Stimulated activated effector memory CD8-positive, alpha-beta T cell treated with anti-CD3 and anti-CD28 coated beads, Interleukin-12 subunit alpha, Interleukin-12 subunit beta, amount 100 ng/mL, for 72 hours (primary cell): ENCODE measurements at places on chromosomes 1 and 21.

DNA sequence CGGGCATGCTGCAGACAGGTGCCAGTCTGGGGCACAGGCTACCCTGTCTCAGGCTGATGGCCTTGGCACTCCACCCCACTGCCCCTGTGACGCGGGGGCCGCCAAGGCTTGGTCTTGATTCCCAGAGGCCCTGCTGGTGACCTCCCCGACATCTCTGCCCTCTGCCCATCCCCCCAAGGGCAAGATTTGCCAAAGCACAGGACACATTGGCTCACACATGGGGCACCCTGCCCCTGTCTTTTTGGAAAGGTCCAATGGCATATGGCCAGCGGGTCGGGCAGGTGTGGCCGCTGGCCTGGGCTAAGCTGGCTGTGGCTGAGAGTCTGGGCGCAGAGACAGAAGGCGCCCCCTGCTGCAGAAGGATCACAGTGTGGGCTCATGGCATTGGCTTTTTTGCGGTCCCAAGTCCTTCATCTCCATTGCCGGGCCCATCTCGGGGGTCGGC, 4.6 kb downstream of the MIB2 start:
- no peak for DNase-seq

- no peak for DNase-seq
Measured at GRCh38 chr21:46144464-46145070, 10.8 kb downstream of the FTCD start.

DNA sequence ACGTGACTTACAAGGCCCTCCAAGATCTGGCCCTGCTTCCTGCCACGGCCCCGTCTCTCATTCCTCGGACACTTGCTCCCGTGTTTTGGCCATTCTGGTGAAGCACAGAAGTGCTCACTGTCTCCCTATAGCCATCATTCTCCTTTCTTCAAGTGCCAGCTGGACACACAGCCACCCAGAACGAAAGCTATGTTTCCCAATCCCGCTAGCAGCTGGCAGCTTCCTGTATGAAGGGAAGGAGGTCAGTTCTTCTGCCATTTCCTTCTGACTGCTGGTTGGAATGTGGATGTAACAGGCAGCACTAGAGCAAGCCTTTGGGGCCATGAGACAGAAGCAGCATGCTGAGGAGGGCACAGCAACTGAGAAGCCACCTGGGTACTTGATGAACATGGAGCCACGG, 82.8 kb downstream of the TGFBR3 start:
- DNase-seq = no peak

DNA sequence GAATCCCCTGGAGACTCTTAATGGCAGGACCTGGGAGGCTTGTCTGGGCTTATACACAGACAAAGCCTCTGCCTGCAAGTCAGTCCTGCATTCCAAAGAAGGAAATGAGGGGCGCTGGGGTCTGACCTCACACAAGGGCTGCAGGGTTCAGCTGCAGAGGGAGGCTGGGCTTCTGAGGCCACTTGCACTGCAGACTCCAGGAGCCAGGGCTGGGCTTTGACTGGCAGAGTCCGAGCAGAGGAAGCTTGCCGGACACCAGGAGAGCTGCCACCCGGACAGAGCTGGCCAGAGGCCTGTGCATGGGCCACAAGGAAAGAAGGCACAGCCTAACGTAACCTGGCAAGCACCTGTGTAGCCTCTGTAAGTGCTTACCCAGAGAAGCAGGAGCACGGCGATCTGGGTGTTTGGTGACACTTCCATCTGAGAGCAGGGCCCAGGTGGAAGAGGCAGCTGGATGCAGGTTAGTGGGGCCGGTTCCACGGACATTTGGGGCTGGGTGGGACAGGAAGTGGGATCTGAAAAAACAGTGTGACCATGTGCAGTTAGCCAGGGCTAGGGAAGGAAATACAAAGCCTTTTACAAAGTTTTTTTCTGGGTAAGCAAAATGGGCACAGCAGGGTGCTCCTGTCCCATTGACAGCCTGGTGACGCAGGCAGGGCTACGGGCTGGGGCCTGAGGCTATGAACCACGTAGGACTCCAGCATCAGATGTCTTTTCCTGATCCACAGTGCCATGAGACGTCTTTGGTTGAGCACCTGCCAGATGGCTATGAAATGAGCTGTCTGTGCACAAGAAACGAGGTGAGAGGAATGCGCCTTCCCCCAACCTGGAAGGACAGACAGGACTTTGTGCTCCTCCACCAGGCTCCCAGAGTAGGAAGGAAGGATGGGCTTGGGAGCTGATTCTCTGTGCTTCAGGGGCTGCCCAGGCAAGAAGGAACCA, 37.3 kb upstream of the LBR start:
- no peak for DNase-seq

DNA sequence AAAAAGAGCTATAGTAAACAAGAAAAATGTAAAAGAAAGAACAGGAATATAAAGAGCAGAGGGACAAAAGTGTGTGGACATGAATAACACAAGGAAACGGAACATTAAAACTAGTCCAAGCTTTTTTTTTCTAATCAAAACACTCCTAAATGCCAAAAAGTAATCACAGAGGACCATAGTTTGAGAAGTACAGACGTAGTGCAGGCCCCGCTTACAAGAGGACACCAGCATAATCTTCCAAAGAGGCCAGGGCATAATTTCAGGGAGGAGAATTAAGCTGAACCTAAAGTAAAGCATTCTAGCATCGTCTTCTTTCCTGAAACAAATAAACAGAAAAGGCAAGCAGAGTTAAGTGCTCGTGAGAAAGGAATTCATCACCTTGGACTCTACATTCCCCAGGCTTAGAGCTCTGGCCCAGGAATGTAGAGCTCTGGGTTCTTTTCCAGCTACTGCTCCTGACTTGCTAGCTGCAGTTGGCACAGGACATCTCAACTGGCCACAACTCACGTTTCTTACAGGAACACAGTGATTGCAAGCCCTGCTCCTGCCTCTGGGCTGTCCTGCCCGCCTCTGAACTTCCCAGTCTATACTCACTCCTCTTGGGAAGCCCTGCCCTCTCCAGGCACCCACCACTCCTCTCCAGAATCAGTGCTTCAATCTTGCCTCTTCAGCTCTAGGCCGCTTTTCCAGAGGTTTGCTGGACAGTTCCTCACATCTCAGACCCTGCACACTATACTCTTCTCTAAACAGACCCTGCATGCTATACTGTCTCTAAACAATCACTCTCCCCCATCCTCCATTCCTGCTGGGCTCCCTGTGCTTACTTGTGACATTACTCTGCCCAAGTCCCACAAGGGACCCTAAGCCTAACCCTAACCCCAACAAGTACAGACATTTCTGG, 9.8 kb downstream of the RGS8 start:
- no peak for DNase-seq

DNA sequence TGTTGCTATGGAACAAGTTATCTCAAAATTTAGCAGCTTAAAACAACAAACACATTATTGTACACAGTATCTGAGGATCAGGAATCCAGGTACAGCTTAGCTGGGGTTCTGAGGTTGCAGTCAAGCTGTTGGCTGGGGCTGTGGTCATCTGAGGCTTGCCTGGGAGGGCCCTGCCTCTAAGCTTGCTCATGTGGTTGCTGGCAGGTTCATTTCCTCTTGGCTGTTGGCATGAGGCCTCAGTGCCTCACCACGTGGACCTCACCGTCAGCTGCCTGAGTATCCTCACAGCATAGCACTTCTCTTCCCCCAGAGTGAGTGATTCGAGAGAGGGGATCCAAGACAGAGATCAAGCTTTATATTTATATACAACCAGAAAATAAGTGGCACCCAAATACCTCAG, 18.6 kb downstream of the NTPCR start:
- peak; percentile 44 for DNase-seq

- DNase-seq = no peak
Measured at GRCh38 chr1:228280961-228281591, 73.2 kb downstream of the OBSCN start.

DNA sequence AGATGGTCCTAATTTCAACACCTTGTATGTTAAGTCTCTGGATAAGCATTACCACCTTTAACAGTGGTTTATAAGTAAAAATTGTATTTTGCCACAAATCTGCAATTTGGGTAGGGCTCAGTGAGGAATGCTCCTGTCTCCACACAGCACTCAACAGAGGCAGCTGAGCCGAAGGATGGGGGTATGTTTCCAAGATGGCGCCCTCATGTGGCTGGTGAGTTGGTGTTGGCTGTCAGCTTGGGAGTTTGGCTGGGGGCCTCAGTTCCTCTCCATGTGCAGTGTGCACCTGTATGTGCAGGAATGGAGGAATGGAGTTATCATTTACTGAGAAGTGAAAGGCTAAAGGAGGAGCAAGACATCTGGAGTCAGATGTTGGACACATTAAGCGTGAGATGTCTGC, 136.8 kb downstream of the GABPA start:
- DNase-seq = no peak

- DNase-seq = no peak
Measured at GRCh38 chr1:98323388-98323787, 338.1 kb upstream of the SNX7 start.

- no peak for DNase-seq
Measured at GRCh38 chr1:9726406-9726805, 74.9 kb downstream of the PIK3CD start.

- DNase-seq = peak; percentile 55
Measured at GRCh38 chr1:226549937-226550671, 1.5 kb downstream of the STUM start.

DNA sequence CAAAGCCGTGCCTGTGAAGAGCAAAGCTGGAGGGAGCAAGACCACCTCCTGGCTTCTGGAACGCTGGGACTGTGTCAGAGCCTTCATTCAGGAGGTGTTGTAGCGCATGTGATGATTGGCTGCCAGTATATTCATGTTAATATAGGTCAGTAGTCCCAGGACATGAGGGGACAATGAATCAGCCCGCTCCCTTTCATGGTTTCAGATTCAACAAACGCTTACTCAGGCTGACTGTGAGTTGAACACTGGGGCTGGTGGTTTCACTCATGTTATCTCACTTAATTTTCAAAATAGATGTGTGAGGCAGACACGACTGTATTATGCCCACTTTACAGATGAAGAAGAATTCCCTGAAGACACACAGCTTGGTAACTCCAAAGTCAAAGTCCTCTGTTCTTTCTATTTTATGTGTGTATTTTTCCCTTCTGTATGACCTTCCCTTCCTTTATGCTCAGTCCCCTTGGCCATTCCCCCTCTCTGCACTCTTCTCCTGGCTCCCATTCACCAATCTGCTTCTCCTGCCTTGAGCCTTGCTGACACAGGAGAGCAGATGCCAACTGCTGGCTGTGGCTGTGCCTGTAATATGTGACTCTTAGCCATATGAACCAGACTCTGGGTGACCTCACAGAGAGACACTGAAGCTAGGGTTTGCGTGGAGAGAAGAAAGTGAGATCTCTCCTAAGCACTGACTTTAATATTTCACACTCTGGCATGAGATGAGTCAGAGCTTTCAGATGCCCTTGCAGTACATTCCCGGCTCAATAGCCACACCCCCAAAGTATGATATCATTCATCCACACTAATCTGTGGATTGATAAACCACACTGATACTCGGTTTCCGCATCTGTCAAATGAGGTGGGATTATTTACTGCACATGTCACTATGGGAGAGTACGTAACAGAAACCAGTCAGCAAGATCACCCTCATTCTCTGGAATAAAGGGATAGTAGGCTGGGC, 31.4 kb upstream of the KIRREL1 start:
- DNase-seq = no peak

DNA sequence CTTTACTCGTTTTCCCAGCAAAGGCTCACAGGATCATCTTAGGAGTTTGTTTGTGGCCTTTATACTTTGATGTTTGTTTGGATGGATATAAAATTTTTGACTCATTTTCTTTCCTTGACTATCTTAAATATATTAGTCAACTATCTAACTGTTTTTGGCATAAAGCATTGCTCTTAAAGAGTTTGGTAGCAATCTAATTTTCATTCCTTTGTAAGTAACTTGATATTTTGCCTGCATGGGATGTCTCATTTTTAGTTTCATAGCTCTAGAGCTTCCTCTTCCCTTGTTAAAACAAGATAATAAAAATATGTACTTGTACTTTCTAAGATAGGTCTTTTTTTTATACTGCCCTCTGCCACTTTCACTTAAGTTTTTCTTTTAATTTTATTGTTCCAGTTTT, 161.9 kb downstream of the MAGI3 start:
- DNase-seq = no peak

DNA sequence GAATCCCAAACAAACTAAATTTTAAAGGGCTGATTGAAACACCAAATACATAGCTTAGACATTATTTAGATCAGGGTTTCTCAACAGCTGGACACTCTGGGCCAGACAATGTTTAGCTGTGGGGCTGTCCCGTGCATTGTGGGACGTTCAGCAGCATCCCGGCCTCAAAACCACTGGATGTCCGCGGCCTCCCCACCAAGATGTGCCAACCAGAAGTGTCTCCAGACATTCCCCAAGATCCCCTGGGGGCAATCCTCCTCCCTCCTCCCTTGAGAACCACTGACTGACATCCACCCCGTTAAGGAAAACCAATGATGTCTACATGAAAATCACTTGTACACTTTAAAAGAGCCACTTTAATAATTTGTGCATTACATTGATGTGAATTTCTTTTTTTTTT, 38.4 kb downstream of the CLSTN1 start:
- DNase-seq = no peak

DNA sequence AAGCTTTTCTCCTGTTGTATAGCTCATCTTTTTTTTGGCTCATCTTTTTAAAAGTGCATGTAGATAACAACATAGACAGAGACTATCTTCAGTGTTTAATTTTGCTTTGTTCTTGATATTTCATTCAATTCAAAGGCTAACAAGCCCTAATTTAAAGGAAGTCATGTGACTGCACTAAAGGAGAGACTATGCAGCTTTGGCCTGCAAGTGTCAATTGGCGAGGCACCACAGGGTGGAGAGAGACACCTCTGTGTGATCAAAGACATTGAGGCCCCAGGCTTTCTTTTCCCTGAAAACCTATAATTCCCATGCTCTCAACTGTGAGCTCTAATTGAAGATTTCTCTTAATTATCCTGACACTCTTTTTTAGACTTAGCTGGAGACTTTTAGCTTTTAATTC, 53.6 kb downstream of the CHODL start:
- no peak for DNase-seq

GRCh38 chr21:25700741-25701140, 34.0 kb downstream of the ATP5PF start:
- DNase-seq = no peak

- DNase-seq = no peak
Measured at GRCh38 chr1:6582370-6582769, 2.6 kb downstream of the ZBTB48 start.

DNA sequence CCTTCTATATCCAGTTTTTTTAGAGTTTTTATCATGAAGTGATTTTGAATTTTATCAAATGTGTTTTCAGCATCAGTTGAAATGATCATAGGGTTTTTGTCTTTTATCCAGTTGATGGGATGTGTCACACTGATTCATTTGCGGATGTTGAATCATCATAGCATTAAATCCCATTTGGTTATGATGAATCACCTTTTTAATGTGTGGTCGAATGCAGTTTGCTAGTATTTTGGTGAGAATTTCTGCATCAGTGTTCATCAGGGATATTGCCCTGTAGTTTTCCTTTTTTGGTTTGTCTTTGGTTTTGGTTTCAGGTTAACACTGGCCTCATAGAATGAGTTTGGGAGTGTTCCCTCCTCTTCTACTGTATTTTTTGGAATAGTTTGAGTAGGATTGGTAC, 80.3 kb downstream of the DIRAS3 start:
- no peak for DNase-seq
